ENCODE measurements at places on chromosomes 4 and X.

DNA sequence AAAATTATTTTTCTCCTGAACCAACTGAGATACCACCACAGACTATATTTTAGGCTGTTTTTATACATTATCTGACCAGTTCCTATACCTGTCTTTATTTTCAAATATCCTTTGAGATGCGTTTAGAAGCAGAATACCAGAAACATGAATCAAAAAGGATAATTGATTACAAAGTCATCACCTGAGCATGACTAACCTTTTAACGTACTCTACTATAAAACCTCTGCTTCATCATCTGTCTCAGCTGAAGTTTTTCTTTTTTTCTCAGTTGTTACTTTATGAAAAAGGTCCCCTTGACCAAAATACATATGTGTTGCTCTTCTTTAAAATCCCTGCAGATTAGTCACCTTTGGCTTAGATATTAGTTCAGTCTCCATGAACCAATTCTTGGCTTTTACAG, 109.8 kb downstream of the AMMECR1 start:
- no peak for DNase-seq
- no peaks in the 10 kb centered on the region for H3K36me3 ChIP-seq
- no peaks in the 10 kb centered on the region for H3K27me3 ChIP-seq
- H3K4me3 ChIP-seq = no peak overlapping the region

GRCh38 chr4:23660865-23661264, 229.0 kb downstream of the PPARGC1A start:
- no peaks in the 10 kb centered on the region for H3K36me3 ChIP-seq
- no peak for DNase-seq
- no peak overlapping the region for H3K4me3 ChIP-seq
- no peak overlapping the region for H3K27ac ChIP-seq

DNA sequence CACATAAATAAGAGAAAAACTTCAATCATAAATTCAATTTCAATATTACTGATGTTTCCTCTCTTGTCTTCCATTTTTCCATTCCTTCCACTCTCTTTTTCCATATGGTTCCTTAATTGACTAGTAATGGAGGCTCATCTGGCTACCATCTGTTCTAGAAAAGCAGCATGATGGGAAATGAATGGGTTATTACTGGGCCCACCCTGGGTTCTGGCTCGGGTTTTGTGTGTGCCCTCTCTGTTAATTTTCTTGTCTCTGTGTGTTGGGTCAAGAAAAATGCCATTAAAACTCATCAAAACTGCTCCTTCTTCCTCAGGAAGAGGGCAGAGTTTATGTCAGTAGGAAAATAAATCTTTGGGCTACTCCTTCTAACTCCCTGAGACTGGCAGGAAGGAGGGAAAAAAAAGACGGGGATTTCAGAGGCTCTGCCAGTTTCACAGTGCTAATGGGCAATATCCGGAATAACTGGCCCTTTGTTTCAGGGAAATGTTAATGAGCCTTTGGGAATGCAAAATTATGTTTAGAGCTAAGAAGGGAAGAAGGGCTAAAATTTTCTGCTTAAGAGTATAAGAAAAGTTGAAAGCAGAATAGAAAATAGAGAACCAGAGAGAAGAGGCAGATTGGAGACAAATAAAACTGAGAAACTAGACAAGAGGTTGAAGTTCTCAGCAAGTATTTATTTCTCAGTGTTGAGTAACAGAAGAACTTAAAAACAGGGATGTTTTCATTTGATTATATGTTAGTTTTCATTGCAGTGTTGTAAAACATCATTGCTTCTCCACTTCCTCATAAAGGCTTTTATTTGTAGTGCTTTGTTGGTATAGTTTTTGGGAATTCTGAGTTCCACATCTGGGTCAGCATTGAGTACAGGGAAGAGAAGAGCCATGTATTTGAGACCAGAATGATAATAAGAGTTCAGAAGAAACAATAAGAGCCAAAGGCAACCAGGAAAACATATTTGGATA, 19.7 kb downstream of the GABRB1 start:
- H3K36me3 ChIP-seq = no peaks in the 10 kb centered on the region
- H3K27me3 ChIP-seq = no peaks in the 10 kb centered on the region
- no peaks in the 10 kb centered on the region for H3K4me1 ChIP-seq
- DNase-seq = no peak
- no peak overlapping the region for H3K27ac ChIP-seq
- no peak overlapping the region for H3K4me3 ChIP-seq

- no peak for DNase-seq
- no peaks in the 10 kb centered on the region for H3K27me3 ChIP-seq
- no peak overlapping the region for H3K27ac ChIP-seq
- no peaks in the 10 kb centered on the region for H3K4me1 ChIP-seq
- no peak overlapping the region for H3K4me3 ChIP-seq
Measured at GRCh38 chr4:54912155-54912554, 213.2 kb downstream of the KDR start.

DNA sequence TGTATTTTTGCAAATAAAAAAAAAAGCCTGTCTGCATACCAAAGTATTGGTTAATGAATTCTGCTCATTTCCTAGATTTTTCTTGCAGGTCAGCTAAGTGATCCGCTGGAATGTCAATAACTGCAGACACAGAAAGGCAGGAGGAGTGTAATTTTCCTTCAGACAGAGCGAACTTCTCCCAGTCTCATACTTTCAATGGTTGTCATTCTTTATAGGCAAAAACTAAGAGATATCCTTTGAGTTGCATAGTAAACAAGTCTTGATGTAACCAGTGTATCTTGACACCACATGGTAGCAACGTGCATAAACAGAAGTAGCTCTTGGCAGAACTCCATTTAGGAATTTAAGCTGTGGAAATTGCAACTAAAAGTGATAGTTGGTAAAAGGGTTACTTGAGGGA, 8.2 kb downstream of the CAPN6 start:
- no peaks in the 10 kb centered on the region for H3K36me3 ChIP-seq
- no peak overlapping the region for H3K27ac ChIP-seq
- no peak for DNase-seq
- no peaks in the 10 kb centered on the region for H3K27me3 ChIP-seq
- no peaks in the 10 kb centered on the region for H3K4me1 ChIP-seq
- H3K4me3 ChIP-seq = no peak overlapping the region

- H3K27ac ChIP-seq = peak overlapping the region; percentile 34
- no peaks in the 10 kb centered on the region for H3K36me3 ChIP-seq
- peaks cover 4% of the 10 kb centered on the region for H3K4me1 ChIP-seq
- no peak overlapping the region for H3K4me3 ChIP-seq
- no peaks in the 10 kb centered on the region for H3K27me3 ChIP-seq
Measured at GRCh38 chrX:154739952-154740465, 10.9 kb downstream of the GAB3 start.

- H3K27me3 ChIP-seq = no peaks in the 10 kb centered on the region
- no peaks in the 10 kb centered on the region for H3K36me3 ChIP-seq
- DNase-seq = no peak
- H3K4me1 ChIP-seq = peaks cover 13% of the 10 kb centered on the region
- H3K27ac ChIP-seq = peak overlapping the region; percentile 61
Measured at GRCh38 chr4:56799161-56799759, 22.2 kb downstream of the SPINK2 start.

Data from T-cell (primary cell).